ENCODE measurements at places on chromosomes 1 and 21.

GRCh38 chr1:17683598-17683997 lies 71.5 kb upstream of the ACTL8 start:
- DNase-seq: no peak

- DNase-seq: no peak
These were observed 138.8 kb downstream of the GIPC2 start for GRCh38 chr1:78184460-78185072.

GRCh38 chr1:248704606-248705005 lies 2.0 kb upstream of the OR14I1 start:
- no peak for DNase-seq

DNA sequence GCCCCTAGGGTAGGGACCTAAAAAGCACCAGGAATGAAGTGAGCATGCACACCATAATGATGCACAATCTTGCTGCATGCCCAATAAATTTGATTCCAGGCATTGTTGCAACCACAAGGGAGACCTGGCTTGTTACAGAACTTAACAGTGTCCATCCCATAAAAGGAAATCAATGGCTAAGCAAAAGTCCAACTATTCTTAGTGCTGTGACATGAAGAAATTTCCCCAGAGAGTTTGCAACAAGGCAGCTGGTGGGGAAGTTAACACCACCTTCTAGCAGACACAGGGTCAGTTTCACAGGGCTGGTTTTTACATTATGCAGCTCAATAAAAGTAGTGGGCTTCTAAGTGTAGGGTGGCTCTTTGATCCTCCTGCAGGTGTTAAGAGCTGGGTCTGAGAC lies 221.1 kb downstream of the KCNJ6 start:
- DNase-seq: no peak

DNA sequence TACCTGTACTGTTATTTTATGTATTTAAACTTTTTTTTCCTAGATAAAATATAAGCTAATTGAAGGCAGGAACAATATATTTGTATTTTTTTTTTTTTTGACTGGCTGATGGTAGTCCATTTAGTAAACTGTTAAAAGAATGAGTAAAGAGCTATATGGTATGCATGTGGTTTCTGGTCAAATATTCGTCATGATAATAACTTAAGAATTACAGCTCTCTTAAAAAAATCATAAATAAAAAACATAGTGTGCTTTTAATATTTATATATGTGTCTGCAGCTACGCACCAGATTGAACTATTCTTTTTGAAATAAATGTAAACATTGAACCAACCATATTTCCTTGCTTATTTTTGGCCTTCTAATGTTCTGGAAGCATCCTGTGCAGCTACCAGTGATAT lies 272.3 kb upstream of the C1orf105 start:
- DNase-seq: no peak

DNA sequence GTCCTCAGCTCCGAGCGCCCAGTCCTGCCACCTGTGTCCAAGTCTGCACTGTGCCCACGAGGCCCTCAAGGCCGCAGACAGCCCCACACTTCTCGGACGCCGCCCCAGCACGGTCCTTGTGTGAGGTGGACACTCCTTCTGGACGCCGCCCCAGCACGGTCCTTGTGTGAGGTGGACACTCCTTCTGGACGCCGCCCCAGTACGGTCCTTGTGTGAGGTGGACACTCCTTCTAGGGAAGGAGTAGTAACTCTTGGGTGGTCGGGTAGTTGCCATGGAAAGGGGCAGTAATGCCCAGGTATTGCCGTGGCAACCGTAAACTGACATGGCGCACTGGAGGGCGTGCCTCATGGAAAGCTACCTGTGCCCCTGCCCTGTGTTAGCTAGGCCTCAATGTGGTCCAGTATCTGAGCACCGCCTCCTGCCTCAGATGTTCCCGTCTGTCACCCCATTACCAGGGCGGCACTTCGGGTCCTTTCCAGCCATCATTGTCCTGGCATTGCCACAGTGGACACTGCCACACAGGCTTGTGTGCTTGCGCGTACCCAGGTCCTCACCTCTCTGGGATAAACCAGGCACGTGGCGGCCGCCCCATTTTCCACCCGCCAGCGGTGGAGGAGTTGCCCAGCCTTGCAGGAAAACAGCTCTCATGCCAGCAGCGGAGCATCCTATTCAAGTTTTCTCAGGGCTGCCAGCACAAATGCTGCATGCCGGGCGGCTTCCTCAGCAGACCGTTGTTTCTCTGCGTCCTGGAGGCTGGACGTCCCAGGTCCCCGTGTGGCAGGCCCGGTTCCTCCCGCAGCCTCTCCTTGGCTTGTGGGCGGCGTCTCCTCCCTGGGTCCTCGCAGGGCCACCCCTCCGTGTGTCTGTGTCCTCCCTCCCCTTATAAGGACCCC lies 40.8 kb upstream of the POFUT2 start:
- no peak for DNase-seq

- no peak for DNase-seq
These were observed 124.0 kb downstream of the SYT2 start for GRCh38 chr1:202586018-202586821.

DNA sequence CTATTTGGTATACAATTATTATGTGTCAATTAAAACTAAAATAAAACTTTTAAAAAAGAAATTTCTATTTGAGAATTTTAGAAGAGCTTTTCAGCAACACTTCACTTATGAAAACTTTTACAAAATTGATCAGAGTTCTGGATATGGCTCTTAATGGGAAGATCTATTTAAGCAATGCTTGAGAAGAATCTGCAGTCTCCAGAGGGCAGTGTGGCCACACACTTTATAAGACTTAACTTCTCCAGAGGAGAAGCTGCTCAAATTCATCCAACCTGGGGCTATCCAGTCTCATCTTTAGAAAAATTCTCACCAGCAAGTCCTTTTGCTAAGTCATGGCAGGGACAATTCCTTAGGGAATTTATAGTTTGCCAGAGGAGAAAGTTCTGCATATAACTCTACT lies 25.2 kb upstream of the AGO1 start:
- DNase-seq: no peak

- no peak for DNase-seq
These were observed 36.4 kb downstream of the PALMD start for GRCh38 chr1:99682291-99682751.

DNA sequence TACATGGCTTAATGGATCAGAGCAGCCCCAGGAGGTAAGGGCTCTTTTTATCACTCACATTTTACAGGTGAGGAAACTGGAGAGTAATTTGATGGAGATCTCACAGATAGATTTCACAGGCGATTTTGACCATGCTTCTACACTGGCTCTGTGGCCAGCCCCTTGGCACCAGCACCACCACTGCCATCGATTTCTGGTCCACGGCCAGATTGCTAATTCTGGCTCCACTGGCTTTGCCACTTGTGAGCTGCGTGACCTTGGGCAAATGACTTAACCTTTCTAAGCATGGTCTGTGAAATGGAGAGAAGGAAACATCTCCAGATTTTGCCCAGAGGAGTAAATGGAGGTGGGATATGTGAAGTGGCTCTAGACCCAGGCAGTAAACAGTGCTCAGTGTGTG lies 32.6 kb downstream of the KCNC4 start:
- DNase-seq: no peak
